Urinary bladder (tissue), 4 donors: ENCODE measurements at places on chromosomes 1 and 21. TPM values are rescaled to one million over a fixed set of nuclear protein-coding genes. Genes with fewer than 3 reads are reported as not detected.

The TFF3 gene
- polyA plus RNA-seq, result 9.9 TPM

The TATDN3 gene
- polyA plus RNA-seq, result 13.1 TPM

The LHX8 gene
- polyA plus RNA-seq, result 0.46 TPM

The TSSK3 gene
- 0.73 TPM for polyA plus RNA-seq

The TSEN15 gene
- polyA plus RNA-seq, result 22.7 TPM

The AVPR1B gene
- not detected for polyA plus RNA-seq

The CFHR1 gene
- 0.39 TPM for polyA plus RNA-seq

The EXO1 gene
- 0.13 TPM for polyA plus RNA-seq

The CCDC181 gene
- polyA plus RNA-seq, result 0.24 TPM

The MAP10 gene
- 2.4 TPM for polyA plus RNA-seq

The SMCP gene
- polyA plus RNA-seq, result not detected

The USP24 gene
- 11.9 TPM for polyA plus RNA-seq

The SYTL1 gene
- polyA plus RNA-seq, result 31.0 TPM

The ATP8B2 gene
- 45.4 TPM for polyA plus RNA-seq

The NUP210L gene
- polyA plus RNA-seq, result 0.04 TPM
